ENCODE measurements at places on chromosomes 2 and 18. TPM values are rescaled to one million over a fixed set of nuclear protein-coding genes. Genes with fewer than 3 reads are reported as not detected.
A peak's percentile ranks its signal among the peaks of the same experiment; 100 is the strongest.

DNA sequence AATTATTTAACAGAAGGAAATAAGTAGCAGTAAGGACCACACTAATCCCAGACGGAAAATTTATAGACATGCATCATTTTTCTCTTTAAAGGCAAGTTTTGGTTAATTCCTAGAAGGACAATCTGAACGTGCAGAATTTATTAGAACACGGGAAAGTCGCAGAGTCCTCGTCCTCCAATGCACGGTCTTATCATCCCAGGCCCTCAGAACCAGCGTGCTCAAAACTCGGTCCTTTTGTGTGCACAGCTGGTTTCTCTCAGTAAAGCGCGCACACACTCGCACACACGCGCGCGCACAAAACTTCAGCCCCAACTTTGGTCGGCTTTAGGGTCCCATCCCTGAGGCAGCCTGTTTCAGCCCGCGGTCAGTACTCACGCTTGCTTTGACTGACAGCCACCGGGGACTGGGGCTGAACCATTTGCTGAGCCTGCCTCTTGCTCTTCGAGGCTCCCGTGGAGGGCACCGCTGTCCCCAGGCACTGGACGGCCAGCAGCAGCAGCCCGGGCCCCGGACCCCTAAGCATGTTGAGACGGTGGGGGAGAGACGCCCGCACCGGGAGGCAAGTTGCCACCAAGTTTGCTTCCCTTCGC lies 493 bp downstream of the FN1 start:
- peak; percentile 75 for DNase-seq

DNA sequence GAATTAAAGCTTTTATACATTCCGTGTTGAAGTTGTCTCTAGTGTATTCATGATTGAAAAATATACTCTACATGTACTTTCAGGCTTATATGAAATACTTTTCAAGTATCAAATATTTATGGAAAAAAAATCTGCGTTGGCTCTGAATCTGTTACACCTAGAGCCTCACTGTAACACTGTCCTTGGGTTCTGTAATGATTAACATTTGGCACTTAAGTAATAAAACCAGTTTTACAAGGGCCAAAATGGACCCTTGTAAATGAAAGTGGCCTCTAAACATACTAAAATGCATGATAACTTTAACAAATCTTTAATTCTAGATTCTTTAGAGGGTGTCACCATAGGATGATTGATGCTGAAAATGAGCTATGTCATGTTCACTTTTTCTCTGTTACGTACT lies 162.8 kb downstream of the PTPRM start:
- no peak for DNase-seq

DNA sequence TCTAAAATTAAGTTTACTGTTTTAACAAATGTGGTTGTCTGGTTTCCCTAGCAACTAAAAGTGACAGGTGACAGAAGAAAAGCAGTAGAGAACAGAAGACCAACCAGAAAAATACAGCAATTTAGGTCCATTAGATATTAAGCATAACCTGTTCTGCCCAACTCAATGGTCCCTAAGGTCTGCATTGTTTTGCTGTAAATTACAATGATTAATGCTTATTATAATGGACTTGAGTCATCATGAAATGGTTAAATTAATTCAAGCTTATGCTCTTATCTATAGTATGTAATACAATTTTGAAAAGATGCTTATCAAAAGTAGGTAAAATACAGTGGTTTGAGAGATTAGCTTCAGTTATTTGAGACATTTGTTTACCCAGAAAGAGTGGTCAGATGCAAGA lies 378.0 kb downstream of the GRB14 start:
- DNase-seq = no peak

DNA sequence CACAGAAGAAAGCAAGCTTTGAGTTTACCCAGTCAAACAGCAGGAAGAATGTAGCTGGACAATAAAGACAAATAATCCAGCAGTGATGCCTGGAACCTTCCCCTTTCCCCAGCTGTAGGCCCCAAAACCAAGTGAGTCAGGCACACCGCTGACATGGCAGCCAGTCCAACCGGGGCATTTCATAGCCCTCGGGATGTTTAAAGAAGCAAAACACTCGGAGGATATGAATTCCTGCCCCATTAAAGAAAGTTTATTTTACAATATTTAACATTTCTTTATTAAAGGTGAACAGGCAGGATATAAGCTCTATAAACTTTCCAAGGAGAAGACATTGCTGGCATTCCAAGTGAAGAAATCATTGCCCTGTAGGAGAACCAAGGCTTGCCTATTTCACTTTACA lies 507.6 kb upstream of the TNP1 start:
- no peak for DNase-seq

DNA sequence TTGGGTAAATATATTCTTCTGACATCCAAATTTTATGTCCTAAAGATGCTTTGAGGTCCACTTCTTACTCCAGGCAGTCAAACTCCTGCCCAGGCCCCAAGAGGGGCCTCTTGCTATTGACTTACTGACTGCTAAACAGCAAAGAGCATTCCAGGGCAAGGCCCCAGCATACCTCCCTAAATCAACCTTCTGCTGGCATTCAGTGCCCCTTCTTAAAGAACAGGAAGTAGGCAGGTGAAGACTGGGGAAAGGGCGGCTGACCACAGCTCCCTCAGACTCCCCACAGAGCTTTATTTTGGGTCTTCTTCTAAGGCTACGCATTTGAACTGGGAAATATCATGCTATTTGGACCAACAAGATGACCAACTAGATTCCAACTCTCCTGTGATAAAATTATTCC lies 68.9 kb downstream of the USP40 start:
- no peak for DNase-seq

DNA sequence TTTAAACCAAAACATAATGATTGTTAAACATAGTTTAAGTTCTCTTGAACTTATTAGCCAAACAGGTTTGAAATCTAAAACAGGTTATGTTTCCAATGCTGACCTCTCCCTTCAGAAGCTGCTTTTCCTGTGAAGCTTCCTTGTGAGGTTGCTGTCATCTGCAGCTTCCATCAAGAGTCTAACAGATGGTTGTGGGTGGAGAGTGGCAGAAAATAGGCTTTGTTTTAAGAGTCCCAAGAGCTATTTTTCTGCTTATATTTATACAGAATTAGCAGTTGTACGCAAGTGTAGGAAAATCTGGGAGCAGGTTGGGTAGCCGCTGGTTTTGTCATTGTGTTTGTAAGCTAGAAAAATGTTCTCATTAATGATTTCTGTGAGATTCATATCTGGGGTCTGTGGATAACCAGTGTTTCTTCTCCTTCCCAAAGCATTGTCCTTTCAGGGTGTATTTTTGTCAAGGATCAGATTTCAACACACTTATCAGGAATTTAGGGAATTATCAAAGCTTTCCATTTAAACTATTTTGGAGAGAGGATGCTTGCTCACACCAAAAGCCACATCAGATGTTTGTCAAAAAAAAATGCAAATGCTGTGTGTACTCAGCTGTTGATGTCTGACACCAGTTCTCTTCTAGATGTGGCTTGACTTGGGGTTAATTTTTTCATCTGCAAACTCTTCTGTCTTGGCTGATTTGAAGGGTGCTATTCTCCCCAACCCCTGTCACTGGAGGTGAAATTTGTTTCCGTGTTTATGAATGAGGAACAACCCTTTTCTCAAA lies 78.1 kb upstream of the KIF5C start:
- DNase-seq = no peak

- no peak for DNase-seq
Observed at GRCh38 chr2:133576714-133577113, 8.5 kb upstream of the NCKAP5 start.

DNA sequence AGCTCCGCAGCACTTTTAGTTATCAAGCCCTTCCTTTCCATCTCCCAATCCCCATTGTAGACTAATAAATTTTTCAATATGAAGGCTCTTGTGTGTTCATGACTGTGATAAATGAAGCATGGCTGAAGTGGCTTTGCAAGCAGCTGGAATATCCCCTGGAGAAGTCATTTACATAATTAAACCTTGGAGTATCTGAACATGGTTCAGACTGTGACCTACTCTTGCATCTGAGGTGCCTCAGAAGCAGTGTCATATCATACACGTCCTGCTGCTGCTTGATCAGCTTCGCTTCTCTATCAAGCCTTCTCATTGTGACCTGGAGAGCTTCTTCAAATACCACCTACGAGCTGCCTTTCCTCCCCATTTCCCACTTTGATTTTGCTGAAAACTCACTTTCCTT lies 48.4 kb upstream of the ZNF397 start:
- no peak for DNase-seq

The PLEKHM3 gene
- total RNA-seq = 5.3 TPM

The MEP1B gene
- not detected for total RNA-seq

The SCN3A gene
- total RNA-seq = not detected

The PLEKHH2 gene
- total RNA-seq = 2.1 TPM
